ENCODE measurements at places on chromosomes 1 and 21.
A peak's percentile ranks its signal among the peaks of the same experiment; 100 is the strongest.

GRCh38 chr1:59230622-59231021 lies 66.3 kb upstream of the FGGY start:
- DNase-seq, result no peak

DNA sequence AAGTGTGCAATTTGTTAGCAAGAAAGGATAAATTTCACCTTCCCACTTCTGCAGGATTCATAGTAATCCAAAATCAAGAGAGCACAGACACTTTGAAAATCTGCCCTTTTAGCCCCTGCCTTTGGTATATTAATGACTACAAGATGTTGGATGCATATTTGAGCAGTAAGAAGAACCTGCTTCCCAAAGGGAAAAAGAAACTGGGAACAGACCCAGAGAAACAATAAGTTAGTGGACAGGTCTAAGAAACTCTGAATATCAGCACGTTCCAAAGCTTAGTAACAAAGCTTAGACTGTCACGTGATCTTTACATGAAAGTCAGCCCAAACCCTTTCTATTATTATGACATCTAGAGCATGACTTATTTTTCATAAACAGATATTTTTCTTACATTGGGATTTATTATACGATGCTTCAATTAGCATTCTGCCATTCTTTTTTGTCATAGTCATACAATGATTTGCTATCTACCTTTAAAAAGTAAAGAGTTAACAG lies 390.9 kb upstream of the ADGRL2 start:
- DNase-seq, result no peak

DNA sequence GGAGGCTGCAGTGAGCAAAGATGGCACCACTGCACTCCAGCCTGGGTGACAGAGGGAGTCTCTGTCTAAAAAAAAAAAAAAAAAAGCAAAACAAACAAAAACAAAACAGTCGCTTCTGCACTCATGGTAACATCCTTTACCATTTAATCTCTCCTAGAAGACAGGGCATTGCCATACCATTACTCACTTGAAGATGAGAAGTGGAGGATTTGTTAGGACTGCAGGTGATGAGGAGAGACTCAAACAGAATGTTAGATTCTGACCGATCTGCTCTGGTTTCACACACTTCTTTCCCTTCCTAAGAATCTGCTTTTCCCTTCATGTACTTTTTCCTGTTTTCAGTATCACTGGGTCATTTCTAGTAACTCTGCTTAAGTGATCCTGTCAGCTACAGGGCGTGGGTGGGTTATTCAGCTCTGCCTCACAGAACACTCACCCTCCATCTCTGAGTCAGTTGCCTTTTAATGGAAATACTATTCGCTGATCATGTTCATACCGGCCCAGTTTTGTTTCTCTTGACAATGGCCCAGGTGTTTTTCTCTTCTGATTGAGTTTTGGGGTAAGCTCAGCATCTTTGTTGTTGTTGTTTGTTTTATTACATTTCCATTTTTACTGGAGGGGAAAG lies 148.0 kb upstream of the ERG start:
- DNase-seq, result no peak

DNA sequence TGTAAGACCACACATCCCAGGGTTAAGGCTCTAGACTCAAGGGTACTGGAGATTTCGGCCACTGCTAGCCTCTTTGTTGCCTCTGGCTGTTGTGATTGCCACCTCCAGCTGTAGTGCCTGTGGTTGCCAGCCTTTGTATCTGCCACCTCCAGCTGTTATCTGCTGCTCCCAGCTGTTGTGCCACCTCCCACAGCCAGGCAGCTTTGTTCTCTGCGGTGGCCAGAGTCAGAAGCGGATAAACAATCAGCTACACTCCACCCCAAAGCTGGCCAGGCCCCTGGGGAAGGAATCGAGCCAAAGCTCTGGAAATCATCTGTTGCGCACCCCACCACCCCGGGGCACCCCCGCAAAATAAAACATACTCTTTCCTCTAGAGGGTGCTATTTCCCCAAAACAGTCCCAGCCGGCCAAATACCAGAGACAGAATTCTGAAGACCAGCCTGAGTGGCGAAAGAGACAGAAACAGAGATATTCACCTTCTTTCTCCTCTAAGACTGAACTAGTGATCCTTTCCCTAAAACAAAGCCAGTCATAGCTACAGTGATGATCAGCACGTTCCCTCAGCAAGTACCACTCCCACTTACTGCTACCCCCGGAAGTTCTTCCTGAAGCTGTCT lies 14.8 kb upstream of the PIGM start:
- DNase-seq, result no peak

GRCh38 chr1:160376525-160377131 lies 9.8 kb downstream of the NHLH1 start:
- DNase-seq, result no peak

GRCh38 chr1:91635763-91636162 lies 135.1 kb downstream of the CDC7 start:
- DNase-seq, result no peak

GRCh38 chr1:88239205-88239604 lies 444.9 kb upstream of the PKN2 start:
- DNase-seq, result no peak

GRCh38 chr1:8816264-8816663 lies 1.2 kb downstream of the RERE start:
- no peak for DNase-seq

DNA sequence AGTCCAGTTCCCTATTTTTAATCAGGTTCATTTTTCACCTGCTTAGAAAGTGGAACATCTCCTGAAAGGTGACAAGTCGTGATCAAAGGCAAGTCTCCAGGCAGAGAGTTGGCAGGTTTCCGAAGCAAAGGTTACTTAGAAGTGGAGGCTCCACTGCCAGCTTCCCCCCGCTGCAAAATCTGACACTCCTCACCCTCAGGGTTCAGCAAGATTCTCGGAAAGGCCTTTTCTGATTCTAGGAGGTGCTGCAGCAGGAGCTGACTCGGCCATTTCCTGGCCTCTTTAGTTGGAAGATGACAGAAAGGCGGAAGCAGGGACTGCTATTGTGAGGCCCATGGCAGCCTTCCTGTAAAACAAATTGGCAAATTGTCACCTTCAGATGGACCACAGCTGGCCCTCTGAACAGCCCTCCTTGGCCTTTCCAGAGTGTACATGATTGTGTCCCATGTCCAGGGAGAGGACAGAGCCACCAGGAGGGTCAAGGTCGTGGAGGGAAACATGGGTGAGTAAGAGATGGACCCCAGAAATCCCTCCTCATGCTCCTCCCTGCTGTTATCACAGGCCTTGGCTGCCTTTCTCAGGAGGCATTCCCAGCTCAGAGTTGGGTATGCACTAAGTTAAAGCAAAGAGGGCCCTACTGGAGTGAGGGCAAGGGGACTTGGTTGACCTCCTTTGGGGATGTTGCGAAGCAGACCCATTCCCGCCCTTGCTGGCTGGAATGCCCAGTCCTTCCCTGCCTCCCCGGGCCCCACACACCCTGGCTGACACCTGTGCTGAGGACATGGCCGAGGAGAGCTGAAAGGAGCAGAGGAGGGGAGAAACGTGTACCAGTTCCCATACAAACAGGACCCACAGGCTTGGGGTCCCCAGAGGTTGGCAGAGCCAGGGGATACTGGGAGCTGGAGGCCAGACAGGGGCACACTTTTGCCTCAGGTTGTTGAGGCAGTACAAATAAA lies 115.5 kb upstream of the IRF2BP2 start:
- DNase-seq, result peak; percentile 64

DNA sequence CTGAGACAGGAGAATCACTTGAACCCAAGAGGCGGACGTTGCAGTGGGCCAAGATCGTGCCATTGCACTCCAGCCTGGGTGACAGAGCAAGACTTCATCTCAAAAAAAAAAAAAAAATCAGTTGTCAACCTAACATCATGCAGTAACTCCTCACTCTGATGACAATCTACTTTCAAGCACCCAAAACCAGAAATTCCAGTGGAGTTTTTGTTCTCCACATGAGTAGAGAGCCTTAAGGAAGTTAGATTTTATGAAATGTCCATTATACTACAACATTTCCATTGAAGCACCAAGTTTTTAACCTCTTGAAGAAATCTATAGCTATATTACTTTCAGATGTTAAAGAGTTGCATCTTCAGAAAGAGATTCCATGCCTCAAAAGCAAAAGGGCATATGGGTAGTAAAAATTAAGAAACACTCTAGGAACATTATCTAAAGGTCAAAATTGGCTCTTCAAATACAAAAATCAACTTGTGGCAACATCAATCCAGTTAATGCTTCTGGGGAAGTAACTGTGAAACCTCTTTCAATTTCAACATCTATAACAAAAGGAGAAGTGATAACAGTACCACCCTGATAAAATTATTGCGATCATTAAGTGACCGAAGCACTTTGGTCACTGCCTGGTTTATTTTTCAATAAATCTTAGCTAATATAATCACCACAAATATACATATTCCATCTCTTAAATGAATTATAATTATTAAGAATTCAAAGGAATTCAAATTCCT lies 7.7 kb downstream of the LPGAT1 start:
- DNase-seq, result no peak

DNA sequence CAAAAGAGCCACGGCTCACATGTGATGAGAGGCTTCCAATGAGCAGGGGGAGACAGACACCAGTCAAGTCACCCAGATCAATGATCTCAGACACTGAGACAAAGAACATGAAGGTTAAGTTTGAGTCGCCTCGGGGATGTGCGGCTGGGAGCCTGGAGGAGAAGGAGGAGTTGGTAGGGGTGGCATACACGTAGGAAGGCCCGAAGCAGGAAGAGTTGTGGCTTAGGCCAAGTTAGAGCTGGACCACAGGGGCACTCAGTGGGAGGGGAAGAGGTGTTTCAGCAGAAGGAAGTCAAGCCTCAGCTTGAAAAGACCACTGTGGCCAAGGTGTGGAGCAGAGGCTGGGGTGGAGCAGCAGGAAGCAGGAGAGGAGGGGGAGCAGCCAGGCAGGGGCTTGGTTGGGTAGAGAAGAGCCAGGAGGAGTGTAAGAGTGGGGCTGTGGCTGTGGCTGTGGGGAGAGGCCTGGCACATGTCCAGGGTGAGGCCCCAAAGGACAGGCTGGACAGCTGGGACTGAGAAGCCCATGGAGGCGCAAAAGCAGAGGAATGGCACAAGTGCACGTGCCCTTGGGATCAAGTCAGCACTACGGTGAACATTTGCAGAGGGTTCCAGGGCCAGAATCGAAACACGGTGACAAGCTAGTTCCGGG lies 27.6 kb downstream of the CTNNBIP1 start:
- DNase-seq, result no peak

GRCh38 chr21:35921471-35921870 lies 138.9 kb downstream of the SETD4 start:
- no peak for DNase-seq
